Temporal lobe (tissue), 4 donors: ENCODE measurements at places on chromosomes 7 and 10. TPM values are rescaled to one million over a fixed set of nuclear protein-coding genes. Genes with fewer than 3 reads are reported as not detected.

FAM24B gene
- total RNA-seq: 3.7 TPM

OR9A2 gene
- total RNA-seq: 0.49 TPM

PHYH gene
- 17.0 TPM for total RNA-seq

GDF10 gene
- total RNA-seq: 7.6 TPM

LFNG gene
- 6.6 TPM for total RNA-seq

GPR15LG gene
- not detected for total RNA-seq

BHLHA15 gene
- 10.6 TPM for total RNA-seq

COBL gene
- total RNA-seq: 9.8 TPM

WEE2 gene
- total RNA-seq: 0.49 TPM

CELF2 gene
- total RNA-seq: 129 TPM

SEMA3D gene
- total RNA-seq: 2.0 TPM

NRG3 gene
- total RNA-seq: 14.0 TPM

DGKB gene
- total RNA-seq: 3.9 TPM

HUS1 gene
- 16.7 TPM for total RNA-seq

CALCR gene
- total RNA-seq: not detected

H2BK1 gene
- total RNA-seq: not detected

TRIL gene
- 13.0 TPM for total RNA-seq

CDNF gene
- 1.2 TPM for total RNA-seq

NRCAM gene
- total RNA-seq: 175 TPM

TMEM225B gene
- 0.49 TPM for total RNA-seq

SYT15B gene
- total RNA-seq: under 0.01 TPM

ANKRD61 gene
- total RNA-seq: not detected

CLDN4 gene
- total RNA-seq: 0.25 TPM

PTF1A gene
- not detected for total RNA-seq

MYO3A gene
- 2.2 TPM for total RNA-seq

AEBP1 gene
- 7.9 TPM for total RNA-seq

KCNMA1 gene
- total RNA-seq: 49.2 TPM

CHST15 gene
- 38.8 TPM for total RNA-seq

CALML5 gene
- not detected for total RNA-seq

RBM20 gene
- 0.74 TPM for total RNA-seq

KIAA1549 gene
- total RNA-seq: 40.6 TPM

CRPPA gene
- total RNA-seq: 4.4 TPM

C1GALT1 gene
- total RNA-seq: 23.1 TPM

SPDYE5 gene
- total RNA-seq: not detected

MBL2 gene
- not detected for total RNA-seq

CPA2 gene
- total RNA-seq: not detected

CEP55 gene
- 1.7 TPM for total RNA-seq

RAPGEF5 gene
- 64.7 TPM for total RNA-seq

PAPOLB gene
- total RNA-seq: 0.74 TPM

SPDYE8 gene
- 0.25 TPM for total RNA-seq

OR13A1 gene
- total RNA-seq: not detected

MCMBP gene
- 40.8 TPM for total RNA-seq

AMZ1 gene
- total RNA-seq: 1.5 TPM
